SK-MEL-5 (cell line): ENCODE measurements at places on chromosomes 1 and 21. TPM values are rescaled to one million over a fixed set of nuclear protein-coding genes. Genes with fewer than 3 reads are reported as not detected.

GRCh38 chr1:210819266-210819665, 314.7 kb downstream of the KCNH1 start:
- no peak for DNase-seq

DNA sequence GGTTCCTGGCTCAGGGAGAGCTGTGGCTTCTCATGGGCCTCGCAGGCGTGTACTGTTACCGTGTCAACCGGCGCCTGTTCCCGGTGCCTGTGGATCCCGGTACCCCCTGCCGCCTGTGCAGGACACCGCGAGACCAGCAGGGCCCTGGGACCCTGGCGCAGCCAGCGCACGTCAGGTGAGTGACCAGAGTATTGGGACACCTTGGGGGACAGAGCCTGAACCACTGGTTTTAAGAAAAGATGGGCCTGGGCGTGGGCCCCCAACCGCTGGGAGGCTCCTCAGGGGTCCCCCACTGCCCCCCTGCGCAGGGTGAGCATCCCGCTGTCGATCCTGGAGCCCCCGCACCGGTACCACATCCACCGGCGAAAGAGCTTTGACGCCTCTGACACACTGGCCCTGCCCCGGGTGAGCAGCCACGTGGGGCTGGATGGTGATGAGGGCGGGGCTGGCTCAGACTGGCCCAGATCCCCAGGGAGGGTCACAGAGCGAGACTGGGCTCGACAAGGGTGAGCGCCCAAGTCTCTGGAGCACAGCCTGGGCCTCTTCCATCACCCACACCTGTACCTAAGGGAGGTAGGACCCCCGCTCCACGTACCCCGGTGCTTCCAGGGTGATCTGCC, 10.5 kb downstream of the MIIP start:
- no peak for DNase-seq

- no peak for DNase-seq
Observed at GRCh38 chr1:65509912-65510680, 89.6 kb downstream of the LEPR start.

GRCh38 chr1:111963985-111964738, 25.3 kb downstream of the KCND3 start:
- no peak for DNase-seq

HHIPL2 gene
- not detected in 2 replicates for total RNA-seq

SLAMF6 gene
- total RNA-seq: not detected in 2 replicates
